ENCODE measurements at places on chromosomes 5 and 9. TPM values are rescaled to one million over a fixed set of nuclear protein-coding genes. Genes with fewer than 3 reads are reported as not detected.

DNA sequence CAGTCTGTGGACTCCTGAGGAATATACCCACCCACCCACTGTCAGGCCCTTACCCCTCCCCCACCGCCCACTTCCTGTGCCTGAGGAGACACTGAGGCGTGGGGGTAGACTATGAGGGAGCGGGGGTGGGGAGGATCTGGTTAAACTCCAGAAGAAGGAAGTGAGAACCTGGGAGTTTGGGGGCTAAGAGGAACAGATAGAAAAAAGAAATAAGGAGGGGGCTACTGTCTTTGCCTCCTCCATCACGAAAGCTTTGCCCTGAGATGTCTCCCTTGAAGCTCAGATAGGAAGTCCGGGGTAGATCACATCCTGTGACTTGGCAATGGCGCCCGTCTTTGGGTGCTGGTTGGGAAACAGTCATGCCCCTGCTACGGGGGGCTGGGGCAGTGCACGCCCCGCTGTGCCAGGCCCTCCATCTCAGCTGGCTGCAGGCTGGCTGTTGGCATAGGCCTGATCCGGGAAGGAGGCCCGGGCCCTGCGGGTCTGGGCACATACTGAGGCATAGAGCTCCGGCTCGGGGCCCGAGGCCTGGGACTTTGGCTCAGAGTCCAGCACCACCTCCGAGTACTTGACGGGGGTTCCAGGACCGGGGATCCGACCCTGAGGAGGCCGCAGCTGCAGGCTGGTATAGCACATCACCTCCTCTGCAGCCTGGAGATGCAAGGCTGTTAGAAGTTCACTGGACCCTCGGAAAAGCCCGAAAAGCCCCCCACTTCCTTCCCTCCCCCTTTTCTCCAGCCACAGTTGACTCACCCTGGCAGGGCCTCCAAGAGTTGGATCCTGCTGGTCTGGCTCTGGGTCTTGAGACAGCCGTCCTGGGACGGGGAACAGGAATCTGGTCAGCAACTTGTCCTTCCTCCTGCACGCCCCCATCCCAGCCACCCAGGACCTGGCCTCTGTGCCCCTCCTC is 1.0 kb downstream of the SIT1 start:
- DNase-seq = peak; percentile 28
- H3K4me1 ChIP-seq = peaks cover 52% of the 10 kb centered on the region
- H3K4me3 ChIP-seq = peak overlapping the region; percentile 94
- no peaks in the 10 kb centered on the region for H3K27me3 ChIP-seq
- H3K27ac ChIP-seq = peak overlapping the region; percentile 96
- no peaks in the 10 kb centered on the region for H3K36me3 ChIP-seq

DNA sequence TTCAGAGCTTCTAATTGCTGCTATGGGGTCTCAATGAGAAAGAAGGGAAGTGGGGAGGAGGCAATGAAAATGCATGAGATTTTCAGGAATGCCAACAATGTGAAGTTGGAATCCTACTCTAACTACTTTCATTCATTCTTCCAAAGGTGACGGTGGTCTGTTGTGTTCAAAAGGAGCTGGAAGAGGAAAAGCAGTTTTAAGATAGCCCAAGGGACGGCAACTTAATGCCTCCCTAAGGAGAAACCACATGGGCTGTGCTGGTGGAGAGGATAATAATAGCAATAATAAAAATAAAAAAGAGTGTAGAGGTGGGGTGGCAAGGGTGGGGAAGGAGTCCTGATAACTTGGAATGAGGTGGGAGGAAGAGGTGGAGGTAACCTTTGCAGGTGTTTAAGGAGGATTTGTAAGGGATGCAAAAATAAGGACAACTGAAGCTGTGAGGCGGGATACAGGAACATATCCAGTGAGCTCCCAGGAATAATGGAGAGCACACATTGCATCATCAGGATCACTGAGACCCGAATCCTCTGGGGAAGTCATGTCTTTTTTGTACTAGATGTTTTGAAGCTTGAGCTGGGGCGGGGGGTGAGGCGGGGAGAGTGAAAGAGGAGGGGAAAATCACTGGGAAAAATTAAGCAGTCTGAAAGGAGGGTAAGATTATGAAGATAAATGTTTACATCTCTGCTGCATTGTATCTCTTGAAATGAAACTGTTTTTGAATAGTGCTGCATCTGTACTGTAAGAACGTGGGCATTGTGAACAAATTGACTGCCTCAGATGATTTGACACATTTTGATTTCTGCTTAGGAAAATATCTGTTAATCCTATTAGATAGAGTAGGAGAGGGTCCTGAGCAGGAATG is 120.1 kb upstream of the TMEM161B start:
- H3K27ac ChIP-seq = no peak overlapping the region
- H3K36me3 ChIP-seq = no peaks in the 10 kb centered on the region
- no peaks in the 10 kb centered on the region for H3K4me1 ChIP-seq
- H3K27me3 ChIP-seq = peaks cover 15% of the 10 kb centered on the region

DNA sequence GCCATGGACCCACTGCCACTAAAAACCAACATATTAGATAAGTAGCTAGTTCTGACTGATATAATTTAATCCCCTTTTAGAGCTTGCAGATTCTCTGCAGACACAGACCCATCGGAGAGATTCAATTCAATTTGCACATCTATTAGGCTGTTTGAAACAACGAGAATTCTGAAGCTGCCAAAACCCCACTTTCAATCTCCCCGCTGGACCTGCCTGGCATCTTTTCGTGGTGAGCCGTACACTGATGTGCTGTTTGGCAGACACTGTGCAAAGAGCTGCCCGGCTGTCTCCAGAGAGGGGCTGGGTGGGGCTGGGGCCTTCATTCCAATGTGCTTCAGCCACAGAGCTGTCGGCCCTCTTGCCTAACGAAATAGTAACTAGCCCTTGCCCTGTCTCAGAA is 42.1 kb upstream of the FAM240B start:
- peaks cover 24% of the 10 kb centered on the region for H3K27me3 ChIP-seq
- H3K36me3 ChIP-seq = no peaks in the 10 kb centered on the region
- H3K27ac ChIP-seq = no peak overlapping the region
- no peak overlapping the region for H3K4me3 ChIP-seq
- no peak for DNase-seq

- H3K4me1 ChIP-seq = no peaks in the 10 kb centered on the region
- H3K27ac ChIP-seq = no peak overlapping the region
- H3K4me3 ChIP-seq = no peak overlapping the region
- H3K36me3 ChIP-seq = no peaks in the 10 kb centered on the region
Measured at GRCh38 chr5:11153670-11154382, 392.8 kb upstream of the DAP start.

- no peak overlapping the region for H3K4me3 ChIP-seq
- no peak for DNase-seq
- H3K4me1 ChIP-seq = no peaks in the 10 kb centered on the region
- H3K27me3 ChIP-seq = no peaks in the 10 kb centered on the region
Measured at GRCh38 chr5:152804179-152804578, 399.1 kb upstream of the NMUR2 start.

DNA sequence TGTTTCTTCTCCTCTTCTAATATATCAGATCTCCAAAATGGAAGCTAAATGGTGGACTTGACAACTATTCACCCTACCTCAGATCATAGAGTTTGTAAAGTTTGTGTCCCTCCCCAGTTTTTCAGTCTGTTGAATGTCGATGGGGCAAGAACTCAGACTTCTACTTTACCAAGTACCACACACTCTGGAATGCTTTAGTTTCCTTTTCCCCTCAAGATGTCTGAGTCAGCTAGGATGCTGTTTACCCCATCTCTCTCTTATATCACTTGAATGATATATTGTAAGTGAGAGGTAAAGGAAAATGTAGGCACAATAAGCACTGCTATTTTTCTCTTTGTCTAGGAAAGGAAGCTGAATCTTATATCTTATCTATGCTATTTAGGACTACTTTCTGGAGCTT is 25.9 kb upstream of the TAL2 start:
- DNase-seq = no peak
- H3K4me3 ChIP-seq = no peak overlapping the region
- no peaks in the 10 kb centered on the region for H3K4me1 ChIP-seq
- no peaks in the 10 kb centered on the region for H3K27me3 ChIP-seq
- H3K27ac ChIP-seq = no peak overlapping the region
- H3K36me3 ChIP-seq = peaks cover 48% of the 10 kb centered on the region

DNA sequence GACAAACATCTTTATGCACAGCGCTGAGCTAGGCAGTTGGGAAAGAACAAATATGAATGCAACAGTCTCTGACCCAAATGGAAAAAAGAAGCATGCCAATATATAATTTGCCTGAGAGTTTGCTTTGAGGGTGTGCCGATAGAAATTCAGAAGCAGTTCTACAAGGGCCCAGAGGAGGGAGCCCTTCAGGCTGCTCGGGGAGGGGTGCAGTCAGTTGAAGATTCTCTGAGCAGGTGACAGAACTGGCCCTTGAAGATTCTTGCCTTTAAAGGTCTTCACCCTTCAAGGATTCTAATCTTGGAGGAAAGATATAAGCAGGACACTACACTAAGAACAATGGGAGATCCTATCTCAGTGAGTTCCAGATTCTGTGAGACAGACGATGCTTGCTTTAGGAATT is 3.7 kb upstream of the PAPPA start:
- H3K4me3 ChIP-seq = no peak overlapping the region
- no peak for DNase-seq
- H3K27ac ChIP-seq = no peak overlapping the region
- peaks cover 6% of the 10 kb centered on the region for H3K36me3 ChIP-seq
- H3K27me3 ChIP-seq = peaks cover 49% of the 10 kb centered on the region

DNA sequence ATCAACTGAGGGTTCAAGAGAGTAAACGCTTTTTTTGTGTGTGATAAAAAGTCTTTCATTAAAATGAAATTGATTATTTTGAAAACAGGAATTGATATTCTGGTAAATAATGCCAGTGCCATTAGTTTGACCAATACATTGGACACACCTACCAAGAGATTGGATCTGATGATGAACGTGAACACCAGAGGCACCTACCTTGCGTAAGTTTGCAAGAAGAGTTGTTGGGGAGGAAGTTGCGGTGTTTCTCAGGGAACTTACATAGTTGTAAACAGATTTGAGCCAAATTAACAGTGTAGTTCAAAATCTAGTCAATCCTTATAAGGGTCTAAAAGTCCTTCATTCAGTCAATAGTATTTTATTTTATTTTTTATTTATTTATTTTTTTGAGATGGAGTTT is 28.9 kb downstream of the HSDL2 start:
- H3K4me1 ChIP-seq = no peaks in the 10 kb centered on the region
- no peaks in the 10 kb centered on the region for H3K27me3 ChIP-seq
- no peak for DNase-seq
- no peak overlapping the region for H3K27ac ChIP-seq
- H3K36me3 ChIP-seq = peaks cover 61% of the 10 kb centered on the region

DNA sequence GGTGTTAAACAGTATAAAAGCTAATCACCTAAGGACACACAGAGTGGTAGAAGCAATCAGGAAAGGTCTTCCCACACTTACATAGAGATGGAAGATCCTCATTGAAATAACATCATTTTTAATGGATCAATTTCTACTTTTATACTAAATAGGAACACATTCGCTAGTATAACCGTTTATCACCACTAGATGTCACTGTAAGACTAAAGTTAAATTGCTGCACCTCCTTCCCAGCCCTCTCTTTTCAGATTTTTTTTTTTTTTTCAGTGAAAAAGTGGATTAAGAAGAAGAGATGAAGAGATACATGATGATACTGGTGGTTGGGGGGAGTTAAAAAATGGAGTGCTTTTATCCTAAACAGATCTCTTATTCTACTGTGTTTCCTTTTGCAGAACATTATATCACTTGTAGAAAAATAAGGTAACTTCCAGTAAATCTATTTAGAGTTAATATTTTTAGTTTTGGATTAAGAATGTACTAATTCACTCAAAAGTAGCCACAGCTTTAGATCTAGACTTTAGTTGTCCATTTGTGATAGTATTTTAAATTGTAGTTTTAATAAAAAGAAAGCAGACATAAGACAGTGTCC is 116.9 kb upstream of the ARRDC3 start:
- no peaks in the 10 kb centered on the region for H3K27me3 ChIP-seq
- H3K27ac ChIP-seq = no peak overlapping the region
- H3K4me3 ChIP-seq = no peak overlapping the region
- DNase-seq = peak; percentile 62

- no peak for DNase-seq
- no peaks in the 10 kb centered on the region for H3K36me3 ChIP-seq
- no peaks in the 10 kb centered on the region for H3K4me1 ChIP-seq
- no peak overlapping the region for H3K27ac ChIP-seq
- H3K4me3 ChIP-seq = no peak overlapping the region
- H3K27me3 ChIP-seq = no peaks in the 10 kb centered on the region
Measured at GRCh38 chr9:85577353-85577952, 164.3 kb downstream of the AGTPBP1 start.

DNA sequence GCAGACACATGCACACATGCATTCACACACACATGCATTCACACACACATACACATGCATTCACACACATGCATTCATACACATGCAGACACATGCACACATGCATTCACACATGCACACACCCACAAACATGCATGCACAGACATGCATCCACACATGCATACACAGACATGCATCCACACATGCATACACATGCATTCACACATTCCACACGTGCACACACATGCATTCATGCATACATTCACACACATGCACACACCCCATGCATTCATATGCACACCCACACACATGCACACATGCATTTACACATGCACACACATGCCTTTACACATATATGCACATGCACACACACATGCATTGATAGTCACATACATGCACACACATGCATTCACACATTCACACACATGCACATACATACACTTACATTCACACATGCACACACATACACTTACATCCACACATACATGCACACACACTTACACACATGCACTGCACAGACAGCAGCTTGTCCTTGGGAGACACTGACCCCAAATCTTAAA is 106.4 kb downstream of the COL5A1 start:
- H3K27me3 ChIP-seq = no peaks in the 10 kb centered on the region
- H3K4me3 ChIP-seq = no peak overlapping the region
- no peak for DNase-seq
- no peaks in the 10 kb centered on the region for H3K36me3 ChIP-seq
- H3K4me1 ChIP-seq = no peaks in the 10 kb centered on the region
- no peak overlapping the region for H3K27ac ChIP-seq

DNA sequence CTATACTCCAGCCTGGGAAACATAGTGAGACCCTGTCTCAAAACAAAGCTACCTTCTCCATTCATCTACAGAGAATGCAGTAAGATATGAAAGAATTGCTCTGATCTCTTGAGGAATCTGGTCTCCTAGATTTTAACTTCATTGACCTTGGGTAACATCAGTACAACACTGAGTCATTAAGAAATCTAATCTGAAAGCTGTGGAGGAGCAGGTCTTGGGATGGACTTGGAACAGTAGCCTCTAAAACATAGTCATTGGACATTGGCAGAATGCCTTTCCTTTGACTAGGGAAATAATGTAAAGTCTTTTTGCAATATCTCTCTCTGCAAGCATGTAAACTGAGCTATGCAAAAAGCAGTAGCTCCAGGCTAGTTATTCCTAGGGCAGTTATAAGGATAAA is 58.1 kb downstream of the KCNN2 start:
- H3K4me3 ChIP-seq = no peak overlapping the region
- no peak overlapping the region for H3K27ac ChIP-seq
- no peaks in the 10 kb centered on the region for H3K27me3 ChIP-seq
- no peak for DNase-seq

GRCh38 chr5:33065131-33065530 is 354.0 kb downstream of the NPR3 start:
- no peak overlapping the region for H3K4me3 ChIP-seq
- DNase-seq = no peak
- no peaks in the 10 kb centered on the region for H3K27me3 ChIP-seq
- H3K36me3 ChIP-seq = no peaks in the 10 kb centered on the region

The LCN2 gene
- not detected for total RNA-seq

The GTF3C4 gene
- total RNA-seq = 12.8 TPM

The NACC2 gene
- 9.5 TPM for total RNA-seq

The OGN gene
- not detected for total RNA-seq

The VLDLR gene
- total RNA-seq = 0.16 TPM

The PCDHB8 gene
- total RNA-seq = not detected

The PRSS3 gene
- 0.52 TPM for total RNA-seq

The SAXO1 gene
- 0.38 TPM for total RNA-seq

The IFNB1 gene
- not detected for total RNA-seq

The CLTB gene
- total RNA-seq = 36.1 TPM

The SELENOP gene
- total RNA-seq = 2.5 TPM

The IL33 gene
- not detected for total RNA-seq

The DIRAS2 gene
- not detected for total RNA-seq

The HK3 gene
- 0.52 TPM for total RNA-seq

The SOX30 gene
- total RNA-seq = 0.44 TPM
